ENCODE measurements at places on chromosomes 12 and 14.

GRCh38 chr12:4483885-4484823 is 38.5 kb upstream of the FGF6 start:
- no peak for DNase-seq

DNA sequence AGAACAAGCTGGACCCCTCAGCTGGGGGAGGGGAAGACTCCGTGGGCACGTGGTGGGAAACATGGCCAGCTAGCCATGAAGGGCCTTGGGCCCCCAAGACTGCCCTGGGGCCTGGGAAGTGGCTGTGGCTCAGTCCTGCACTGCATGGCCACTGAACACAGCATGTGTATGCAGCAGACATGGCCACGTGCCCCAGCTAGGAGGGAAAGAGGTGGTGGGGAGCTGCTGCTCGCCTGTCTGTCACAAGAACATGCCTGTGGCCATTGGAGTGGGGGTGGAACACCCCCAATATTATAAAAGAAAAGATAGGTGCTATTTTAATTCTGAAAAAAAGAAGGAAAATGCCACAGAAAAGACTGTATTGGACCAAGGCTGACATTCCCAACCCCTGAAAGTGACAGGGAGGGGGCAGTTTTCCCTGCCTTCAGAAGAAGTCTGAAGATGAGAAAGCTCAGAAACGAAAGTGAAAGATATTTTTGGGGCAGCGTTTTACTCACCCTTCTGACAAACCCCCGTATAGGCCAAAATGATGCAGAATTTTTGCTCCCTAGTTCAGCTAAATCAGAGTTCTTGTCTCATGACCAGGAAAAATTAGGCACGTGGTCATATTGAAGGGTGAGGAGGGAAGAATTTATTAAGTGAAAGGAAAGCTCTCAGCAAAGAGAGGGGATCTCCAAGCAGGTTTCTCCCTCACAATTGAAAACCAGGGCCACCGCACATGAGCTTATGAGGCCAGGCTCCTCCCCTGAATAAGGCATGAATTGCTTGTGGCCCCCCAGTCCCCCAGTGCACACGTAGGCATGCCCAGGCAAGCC is 35.2 kb upstream of the PCNX1 start:
- no peak for DNase-seq

- no peak for DNase-seq
Measured at GRCh38 chr12:99259040-99259934, 388.3 kb upstream of the GARIN6 start.

GRCh38 chr12:63900922-63901793 is 56.7 kb downstream of the SRGAP1 start:
- DNase-seq: no peak

DNA sequence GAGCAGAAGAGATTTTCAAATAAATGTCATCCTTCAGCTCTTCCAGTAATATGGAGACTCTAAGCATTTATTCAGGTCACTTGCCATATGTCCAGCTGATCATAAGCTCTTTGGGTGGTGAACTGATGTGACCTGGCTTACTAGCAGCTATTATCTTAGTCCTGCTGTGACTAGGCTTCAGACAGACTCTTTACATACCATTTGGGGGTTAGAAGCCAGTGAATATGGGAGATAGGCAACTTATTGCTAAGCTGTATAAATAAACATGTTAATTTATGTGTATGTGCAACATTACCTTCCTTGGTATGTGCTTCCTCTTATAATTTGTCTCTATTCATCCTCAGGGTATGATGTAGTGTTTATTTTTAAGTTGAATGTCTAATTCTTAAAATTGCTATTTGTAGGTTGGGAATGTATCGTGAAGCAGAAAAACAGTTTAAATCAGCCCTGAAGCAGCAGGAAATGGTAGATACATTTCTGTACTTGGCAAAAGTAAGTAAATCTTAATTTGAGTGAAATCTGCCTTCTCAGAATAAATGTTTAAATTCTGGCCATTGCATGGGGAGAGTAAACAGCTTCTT is 32.4 kb downstream of the TTC8 start:
- no peak for DNase-seq

DNA sequence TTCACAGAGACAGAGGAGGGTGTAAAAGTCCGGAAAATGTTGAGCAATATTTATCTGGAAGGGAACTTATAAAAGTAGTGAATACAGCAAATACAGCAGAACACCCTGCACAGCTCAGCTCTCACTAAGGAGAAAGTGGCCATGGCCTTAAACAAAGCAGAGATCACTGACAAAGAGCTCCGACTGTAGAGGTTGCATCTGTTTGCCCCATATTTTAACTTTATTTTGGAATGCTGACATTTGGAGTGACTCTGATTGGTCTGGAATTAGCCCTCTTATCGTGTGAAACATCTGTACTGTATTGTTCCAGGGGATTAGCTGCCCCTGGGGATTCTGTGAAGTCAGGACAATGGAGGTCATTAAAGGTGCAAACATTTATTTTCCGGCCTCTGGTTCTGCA is 1275.7 kb upstream of the FLRT2 start:
- DNase-seq: no peak

- no peak for DNase-seq
Measured at GRCh38 chr12:16585781-16586180, 20.2 kb downstream of the LMO3 start.

- DNase-seq: no peak
Measured at GRCh38 chr14:58537004-58537403, 100.8 kb upstream of the DACT1 start.

GRCh38 chr14:97336179-97336578 is 539.0 kb downstream of the VRK1 start:
- DNase-seq: no peak
